ENCODE measurements at places on chromosomes 5 and 9.

- peak; percentile 74 for DNase-seq
Measured at GRCh38 chr9:92965061-92965758, 17.9 kb downstream of the FGD3 start.

DNA sequence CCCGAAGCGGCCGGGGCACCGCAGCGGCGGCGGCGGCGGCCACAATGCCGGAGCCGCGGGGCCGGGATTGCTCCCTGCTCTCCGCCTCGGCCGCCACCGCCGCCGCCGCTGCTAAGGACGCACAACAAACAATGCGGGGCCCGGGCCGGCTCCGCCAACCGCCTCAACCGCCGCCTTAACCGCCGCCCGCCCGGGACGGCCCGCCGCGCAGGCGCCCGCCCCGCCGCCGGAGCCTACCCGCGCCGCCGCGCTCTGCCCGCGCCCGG is 254 bp downstream of the STRBP start:
- DNase-seq, result no peak

- no peak for DNase-seq
Measured at GRCh38 chr5:84680908-84681307, 296.2 kb upstream of the EDIL3 start.

GRCh38 chr5:39542511-39543285 is 117.9 kb upstream of the DAB2 start:
- DNase-seq, result no peak

GRCh38 chr5:170297589-170298462 is at the start of gene LCP2:
Gene LCP2 (minus strand): TSS chr5:170297777. CDS start chr5:170297611, 166 bp downstream.
- DNase-seq, result peak; percentile 69

DNA sequence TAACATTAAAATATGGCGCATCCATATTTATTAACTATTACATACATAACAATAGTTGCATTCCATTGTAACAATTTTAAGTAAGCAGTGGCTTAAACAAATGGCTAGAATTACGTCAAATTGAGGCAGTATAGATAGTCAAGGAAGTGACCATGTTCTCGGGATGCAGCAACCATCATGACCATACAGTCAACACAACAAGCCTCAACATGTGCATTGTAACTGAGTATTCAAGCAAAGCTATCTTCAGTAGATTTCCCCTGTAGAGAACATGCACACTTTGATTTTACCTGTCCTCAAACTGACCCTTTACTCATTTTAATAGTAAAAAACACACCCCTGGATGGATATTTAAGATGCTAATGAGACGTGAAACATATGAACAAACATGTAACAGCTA is 356.4 kb downstream of the HINT1 start:
- DNase-seq, result no peak

- DNase-seq, result no peak
Measured at GRCh38 chr5:89728750-89729149, 680.8 kb downstream of the CETN3 start.

GRCh38 chr9:125911861-125912644 is 164.9 kb downstream of the PBX3 start:
- no peak for DNase-seq

DNA sequence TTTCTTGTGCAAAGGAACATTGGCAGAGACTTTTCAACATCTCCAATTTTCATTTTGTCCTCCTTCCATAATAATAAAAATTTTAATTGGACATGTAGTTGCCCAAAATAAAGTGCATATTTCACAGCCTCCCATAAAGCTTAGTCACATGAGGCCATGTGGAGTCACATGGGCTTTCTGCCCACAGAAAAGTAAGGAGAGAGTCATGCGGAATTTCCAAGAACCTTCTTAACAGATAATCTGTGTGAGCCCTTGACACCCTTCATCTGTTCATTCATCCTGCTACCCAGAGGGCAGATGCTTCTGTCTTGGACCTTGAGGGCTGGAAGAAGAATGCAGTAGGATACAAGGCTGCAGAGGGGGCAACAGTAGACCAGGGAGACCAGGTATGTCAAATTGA is 60.7 kb downstream of the APTX start:
- DNase-seq, result no peak

GRCh38 chr5:99378443-99378842 is 449.6 kb upstream of the CHD1 start:
- DNase-seq, result no peak

- DNase-seq, result no peak
Measured at GRCh38 chr5:103145196-103145595, 25.1 kb downstream of the PPIP5K2 start.

DNA sequence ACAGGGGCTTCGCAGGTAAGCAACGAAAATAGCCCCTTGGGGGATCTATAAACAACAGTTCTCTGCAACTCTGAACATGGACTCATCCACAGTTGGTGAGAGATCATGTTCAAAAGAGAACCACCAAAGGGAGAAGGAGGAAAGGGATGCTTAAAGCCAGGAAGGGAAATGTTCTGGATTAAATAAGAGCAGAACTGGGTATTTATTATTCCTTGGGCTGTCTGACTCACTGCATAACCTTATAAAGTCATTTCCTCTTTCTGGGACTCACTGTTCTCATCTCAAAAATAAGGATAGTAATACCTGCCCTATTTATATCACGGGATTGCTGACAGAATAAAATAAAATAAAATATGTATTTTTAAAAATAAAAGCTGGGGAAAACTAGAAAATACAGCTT is 11.2 kb upstream of the MARCHF3 start:
- no peak for DNase-seq
